ENCODE measurements at places on chromosomes 1 and 21. TPM values are rescaled to one million over a fixed set of nuclear protein-coding genes. Genes with fewer than 3 reads are reported as not detected.

The OR2T11 gene
- total RNA-seq: not detected

The FNDC5 gene
- total RNA-seq: not detected

The KCTD3 gene
- 5.8 TPM for total RNA-seq

The EDN2 gene
- not detected for total RNA-seq

The RHOU gene
- 8.8 TPM for total RNA-seq

The PWP2 gene
- total RNA-seq: 10.8 TPM

The HJV gene
- total RNA-seq: not detected
